ENCODE measurements at places on chromosomes 16 and 17.
A peak's percentile ranks its signal among the peaks of the same experiment; 100 is the strongest.

GRCh38 chr16:86946981-86947380 lies 368.6 kb downstream of the FOXL1 start:
- no peak for DNase-seq

- DNase-seq, result no peak
These were observed 29.6 kb downstream of the PRKAR1A start for GRCh38 chr17:68541816-68542215.

DNA sequence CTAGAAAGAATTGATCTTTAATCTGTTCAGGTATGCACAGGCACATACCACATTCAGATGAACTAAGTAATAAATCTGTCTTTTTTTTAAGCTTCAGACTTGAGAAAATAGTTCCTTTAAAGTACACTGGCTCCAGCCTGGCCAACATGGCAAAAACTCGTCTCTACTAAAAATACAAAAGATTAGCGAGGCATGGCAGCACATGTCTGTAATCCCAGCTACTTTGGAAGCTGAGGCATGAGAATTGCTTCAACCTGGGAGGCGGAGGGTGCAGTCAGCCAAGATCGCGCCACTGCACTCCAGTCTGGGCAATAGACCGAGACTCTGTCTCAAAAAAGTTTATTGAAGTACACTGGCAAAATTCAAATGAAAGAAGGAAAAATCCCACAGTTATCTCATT lies 111.0 kb upstream of the NETO2 start:
- DNase-seq, result no peak

GRCh38 chr16:80720804-80721371 lies 83.5 kb downstream of the CDYL2 start:
- peak; percentile 35 for DNase-seq

- no peak for DNase-seq
These were observed 59.4 kb downstream of the NXN start for GRCh38 chr17:920190-920589.

- DNase-seq, result no peak
These were observed 618.7 kb downstream of the KCNJ18 start for GRCh38 chr17:22310717-22311686.

Measured in EH (cell line).